ENCODE measurements at places on chromosomes 2 and 18.

GRCh38 chr2:113965644-113966043 is 75.8 kb downstream of the ACTR3 start:
- no peak for DNase-seq

GRCh38 chr2:162747974-162748373 is 90.6 kb downstream of the KCNH7 start:
- DNase-seq: no peak

- no peak for DNase-seq
Measured at GRCh38 chr2:55296393-55296792, 27.4 kb upstream of the MTIF2 start.

DNA sequence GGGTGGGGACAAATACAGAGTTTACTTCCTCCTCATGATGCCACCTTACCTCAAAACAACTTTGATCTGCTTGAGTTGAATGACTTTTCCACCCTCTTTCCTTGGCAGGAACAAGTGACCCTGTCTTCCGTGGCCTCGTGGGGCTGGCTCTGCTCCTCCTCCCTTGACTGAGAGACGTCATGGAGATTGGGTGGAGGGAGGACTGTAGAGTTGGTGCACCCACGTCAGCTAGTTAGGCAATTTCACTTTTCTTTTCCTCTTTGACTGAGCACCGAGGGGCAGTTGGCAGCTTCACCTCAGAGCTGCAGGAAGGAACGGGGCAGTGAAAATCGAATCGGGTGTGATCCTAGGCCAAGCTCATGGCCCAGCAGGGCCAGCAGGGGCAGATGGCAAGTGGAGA is at the start of gene SP140:
Gene SP140 (plus strand): TSS at position 251 of the 400 bp plus-strand sequence. CDS start 109 bp downstream, at position 360.
- peak; percentile 62 for DNase-seq

DNA sequence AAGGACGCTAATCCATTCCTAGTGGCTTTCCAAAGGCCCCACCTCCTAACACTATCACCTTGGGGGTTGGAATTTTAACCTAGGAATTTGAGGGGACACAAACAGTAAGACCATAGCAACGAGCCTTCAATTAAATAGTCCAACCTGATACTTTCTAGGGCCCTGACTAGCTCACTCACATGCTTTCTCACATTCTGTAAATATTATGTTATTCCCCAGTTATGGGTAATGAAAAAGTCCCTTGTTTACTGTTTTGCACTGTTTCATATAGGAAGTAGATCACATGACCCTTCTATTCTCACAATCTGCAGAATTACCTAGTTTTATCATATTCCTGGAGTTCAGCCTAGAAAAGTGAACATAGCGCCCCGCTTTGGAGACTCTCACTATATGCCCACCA is 1212.1 kb upstream of the ACVR2A start:
- no peak for DNase-seq

DNA sequence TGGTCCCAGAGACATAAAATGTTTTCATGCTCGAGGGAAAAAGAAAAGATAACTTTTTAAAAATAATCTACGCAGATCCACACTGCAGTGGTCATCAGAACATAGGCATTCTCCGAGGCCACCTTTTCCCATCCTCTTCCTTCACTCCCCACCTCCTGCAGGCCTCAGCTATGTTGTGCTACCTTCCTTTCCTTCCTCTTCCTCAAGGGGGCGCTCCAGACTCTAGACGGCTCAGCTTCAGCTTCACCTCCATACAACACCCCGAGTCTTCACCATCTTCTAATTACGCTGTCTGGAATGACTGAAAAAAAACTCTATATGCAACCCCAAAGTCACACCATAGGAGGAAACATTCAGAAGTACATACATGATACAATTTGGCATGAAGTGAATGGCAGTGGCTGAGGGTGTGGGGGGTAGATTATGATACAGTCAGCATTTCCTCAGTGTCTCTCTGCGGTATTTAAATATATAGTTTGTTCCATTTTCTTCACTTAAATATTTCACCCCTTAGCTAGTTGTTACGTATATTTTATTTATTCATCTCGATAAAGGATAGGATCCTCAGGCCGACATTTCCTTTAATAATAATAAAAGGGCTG is 583.6 kb downstream of the IRS1 start:
- DNase-seq: peak; percentile 42

- DNase-seq: no peak
Measured at GRCh38 chr2:117299451-117299850, 515.0 kb upstream of the DDX18 start.

Measured in activated T-cell treated with anti-CD3 and anti-CD28 coated beads for 1 hour (primary cell).